Lower lobe of right lung (tissue), 2 donors: ENCODE measurements at places on chromosomes 1 and 21. TPM values are rescaled to one million over a fixed set of nuclear protein-coding genes. Genes with fewer than 3 reads are reported as not detected.

DNA sequence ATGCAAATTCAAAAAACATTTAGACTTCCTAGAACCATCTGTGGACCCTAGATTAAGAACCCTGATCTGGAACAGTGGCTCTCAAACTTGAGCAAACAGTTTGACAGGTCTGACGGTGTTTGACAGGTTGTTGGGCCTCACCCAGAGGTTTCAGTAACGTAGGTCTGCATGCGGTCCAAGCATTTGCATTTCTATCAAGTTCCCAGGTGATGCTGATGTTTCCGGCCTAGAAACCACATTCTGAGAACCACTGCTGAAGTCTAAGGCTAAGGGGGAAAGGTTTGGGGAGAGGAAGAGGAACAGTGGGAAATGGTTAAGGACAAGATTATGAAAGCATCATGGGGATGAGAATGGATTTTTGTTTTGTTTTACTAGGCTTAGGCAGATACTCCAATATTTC lies 48.6 kb downstream of the MDM4 start:
- no peak for DNase-seq
- H3K4me3 ChIP-seq, result no peak overlapping the region
- no peaks in the 10 kb centered on the region for H3K27me3 ChIP-seq
- peaks cover 4% of the 10 kb centered on the region for H3K4me1 ChIP-seq
- H3K27ac ChIP-seq, result no peak overlapping the region

- no peak overlapping the region for H3K4me3 ChIP-seq
- no peak for DNase-seq
- no peaks in the 10 kb centered on the region for H3K27me3 ChIP-seq
- H3K27ac ChIP-seq, result no peak overlapping the region
- H3K4me1 ChIP-seq, result peaks cover 12% of the 10 kb centered on the region
Measured at GRCh38 chr21:41801321-41802197, 34.7 kb upstream of the RIPK4 start.

DNA sequence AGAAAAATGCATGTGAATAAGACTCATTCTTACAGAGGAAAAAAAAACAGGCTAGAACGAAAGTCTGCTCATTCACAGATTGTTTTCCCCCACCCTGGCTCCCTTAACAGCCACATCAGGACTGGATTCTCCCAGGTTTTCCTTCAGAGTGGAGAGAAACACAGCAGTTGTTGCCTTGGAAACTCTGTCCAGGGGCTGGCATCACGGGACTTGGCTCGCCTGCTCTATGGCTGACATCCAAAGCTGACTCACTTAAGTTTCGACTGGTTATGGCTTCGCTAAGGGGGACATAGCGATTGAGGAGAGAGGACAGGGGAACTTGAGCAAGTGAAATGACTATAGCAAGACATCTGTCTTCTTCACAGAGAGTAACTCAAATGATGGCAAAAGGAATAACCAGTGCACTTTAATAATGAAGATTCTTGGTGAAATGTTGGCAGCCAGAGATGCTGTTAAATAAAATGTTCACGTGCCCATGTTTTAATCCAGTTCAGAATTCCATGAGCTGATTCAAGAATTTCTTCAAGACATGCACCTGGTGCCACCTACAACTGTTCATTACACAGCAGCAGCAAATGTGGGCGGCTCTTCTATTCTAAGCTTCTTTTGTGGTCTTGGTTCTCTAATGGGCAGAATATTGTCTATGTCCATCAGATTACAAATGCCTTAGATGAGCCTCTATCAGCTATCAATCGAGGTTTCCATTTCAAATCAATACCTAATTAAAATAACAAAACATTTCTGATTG lies 21.8 kb downstream of the MIS18A start:
- H3K4me1 ChIP-seq, result peaks cover 10% of the 10 kb centered on the region
- no peak overlapping the region for H3K4me3 ChIP-seq
- H3K27ac ChIP-seq, result no peak overlapping the region
- no peaks in the 10 kb centered on the region for H3K36me3 ChIP-seq
- no peaks in the 10 kb centered on the region for H3K27me3 ChIP-seq

The TCEA3 gene
- total RNA-seq, result 41.9 TPM

The TRIM17 gene
- total RNA-seq, result 2.6 TPM

The S100A6 gene
- total RNA-seq, result 1,109 TPM

DNA sequence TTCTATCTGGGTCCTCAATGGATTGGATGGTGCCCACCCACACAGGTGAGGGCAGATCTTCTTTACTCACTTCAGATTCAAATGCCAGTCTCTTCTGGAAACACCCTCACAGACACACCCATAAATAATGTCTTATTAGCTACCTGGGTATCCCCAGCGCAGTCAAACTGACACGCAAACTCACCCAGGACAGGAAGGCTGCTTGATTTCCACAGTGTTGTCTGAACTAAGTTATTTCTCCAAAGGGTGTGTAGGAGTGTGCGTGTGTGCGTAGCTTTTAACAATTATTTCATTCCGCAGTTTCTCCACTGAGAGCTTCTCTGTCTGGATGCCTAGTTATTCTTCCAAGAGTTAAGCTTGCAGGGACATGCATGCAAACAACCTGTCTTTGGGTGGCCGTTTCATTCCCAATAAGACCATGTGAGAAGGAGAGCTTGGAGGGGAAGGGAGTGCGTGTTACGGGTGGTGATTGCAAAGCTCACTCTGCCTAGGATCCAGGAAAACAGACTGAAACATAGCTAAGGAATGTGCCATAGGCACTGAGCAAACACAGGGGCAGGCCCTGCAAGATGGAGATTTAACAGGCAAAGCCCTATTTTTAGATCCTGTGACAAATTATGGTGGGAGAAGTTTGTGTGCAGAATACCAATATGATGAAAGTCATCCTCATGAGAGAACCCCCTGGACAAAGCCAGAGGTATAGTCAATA lies 269.7 kb downstream of the DYRK1A start:
- no peak for DNase-seq
- peaks cover 8% of the 10 kb centered on the region for H3K4me1 ChIP-seq
- no peak overlapping the region for H3K4me3 ChIP-seq
- no peaks in the 10 kb centered on the region for H3K36me3 ChIP-seq
- H3K27ac ChIP-seq, result no peak overlapping the region

DNA sequence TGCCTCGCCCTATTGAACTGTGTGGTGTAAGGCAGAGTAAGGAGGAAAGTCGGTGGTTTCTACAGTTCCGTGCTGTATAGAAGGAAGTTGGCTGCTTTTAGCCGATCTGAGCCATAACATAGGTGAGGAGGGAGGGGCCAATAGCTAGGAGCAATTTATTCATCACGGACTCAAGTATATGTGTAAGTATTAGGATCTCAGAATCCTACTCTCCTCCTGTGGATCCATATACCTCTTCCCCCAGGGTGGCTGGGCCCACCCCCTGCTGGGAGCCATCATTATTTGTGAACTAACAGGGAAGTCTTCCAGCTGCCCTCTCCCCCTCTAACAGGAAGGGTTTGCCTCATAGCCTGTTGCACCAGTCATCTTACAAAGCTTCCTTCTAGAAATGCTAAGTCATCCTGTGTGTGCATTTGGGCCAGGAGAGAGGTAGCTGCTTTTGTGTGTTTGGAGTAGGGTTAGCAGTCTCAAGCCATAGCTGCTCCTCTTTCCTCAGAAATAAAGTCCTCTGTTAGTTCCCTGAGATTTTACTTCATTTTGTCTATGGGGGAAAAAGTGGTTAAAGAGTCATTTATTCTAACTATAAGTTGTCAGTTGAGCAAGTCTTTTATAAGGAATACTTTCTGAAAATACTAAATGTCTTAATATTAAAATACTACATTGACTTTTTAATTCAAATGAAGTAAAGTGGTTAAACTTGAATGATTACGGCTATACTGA lies 14.9 kb upstream of the CENPS start:
- H3K27ac ChIP-seq, result peak overlapping the region; percentile 14
- DNase-seq, result peak; percentile 53
- no peaks in the 10 kb centered on the region for H3K4me1 ChIP-seq
- H3K27me3 ChIP-seq, result no peaks in the 10 kb centered on the region

The REN gene
- total RNA-seq, result 0.59 TPM

The SLC9C2 gene
- 1.4 TPM for total RNA-seq

DNA sequence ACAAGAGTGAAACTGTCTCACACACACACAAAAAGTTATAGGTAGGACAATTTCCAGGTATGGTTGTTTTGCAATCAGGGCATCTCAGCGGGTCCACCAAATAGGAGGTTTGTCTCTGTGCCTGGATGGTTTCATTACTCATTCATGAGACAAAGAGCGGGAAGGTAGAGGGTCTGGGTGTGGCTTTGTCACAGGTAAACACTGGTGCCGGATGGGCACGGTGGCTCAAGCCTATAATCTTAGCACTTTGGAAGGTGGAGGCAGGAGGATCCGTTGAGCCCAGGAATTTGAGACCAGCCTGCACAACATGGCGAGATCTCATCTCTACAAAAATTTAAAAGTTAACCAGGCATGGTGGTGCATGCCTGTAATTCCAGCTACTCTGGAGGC lies 16.3 kb upstream of the ERVH48-1 start:
- H3K4me1 ChIP-seq, result no peaks in the 10 kb centered on the region
- H3K27ac ChIP-seq, result no peak overlapping the region
- no peak for DNase-seq
- H3K36me3 ChIP-seq, result no peaks in the 10 kb centered on the region

DNA sequence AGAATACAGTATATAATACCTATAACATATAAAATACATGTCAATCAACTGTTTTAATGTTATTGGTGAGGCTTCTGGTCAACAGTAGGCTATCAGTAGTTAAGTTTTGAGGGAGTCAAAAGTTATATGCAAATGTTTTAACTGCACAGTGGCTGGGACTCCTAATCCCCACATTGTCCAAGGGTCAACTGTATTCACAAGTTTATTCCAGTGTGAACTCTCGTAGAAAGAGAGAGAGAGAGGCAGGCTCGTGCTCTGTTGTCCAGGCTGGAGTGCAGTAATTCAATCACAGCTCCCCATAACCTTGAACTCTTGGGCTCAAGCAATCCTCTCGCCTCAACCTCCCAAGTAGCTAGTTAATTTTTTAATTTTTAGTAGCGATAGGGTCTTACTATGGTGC lies 66.0 kb downstream of the NRIP1 start:
- no peak overlapping the region for H3K4me3 ChIP-seq
- peaks cover 34% of the 10 kb centered on the region for H3K4me1 ChIP-seq
- no peak overlapping the region for H3K27ac ChIP-seq
- H3K36me3 ChIP-seq, result no peaks in the 10 kb centered on the region
- H3K27me3 ChIP-seq, result no peaks in the 10 kb centered on the region

DNA sequence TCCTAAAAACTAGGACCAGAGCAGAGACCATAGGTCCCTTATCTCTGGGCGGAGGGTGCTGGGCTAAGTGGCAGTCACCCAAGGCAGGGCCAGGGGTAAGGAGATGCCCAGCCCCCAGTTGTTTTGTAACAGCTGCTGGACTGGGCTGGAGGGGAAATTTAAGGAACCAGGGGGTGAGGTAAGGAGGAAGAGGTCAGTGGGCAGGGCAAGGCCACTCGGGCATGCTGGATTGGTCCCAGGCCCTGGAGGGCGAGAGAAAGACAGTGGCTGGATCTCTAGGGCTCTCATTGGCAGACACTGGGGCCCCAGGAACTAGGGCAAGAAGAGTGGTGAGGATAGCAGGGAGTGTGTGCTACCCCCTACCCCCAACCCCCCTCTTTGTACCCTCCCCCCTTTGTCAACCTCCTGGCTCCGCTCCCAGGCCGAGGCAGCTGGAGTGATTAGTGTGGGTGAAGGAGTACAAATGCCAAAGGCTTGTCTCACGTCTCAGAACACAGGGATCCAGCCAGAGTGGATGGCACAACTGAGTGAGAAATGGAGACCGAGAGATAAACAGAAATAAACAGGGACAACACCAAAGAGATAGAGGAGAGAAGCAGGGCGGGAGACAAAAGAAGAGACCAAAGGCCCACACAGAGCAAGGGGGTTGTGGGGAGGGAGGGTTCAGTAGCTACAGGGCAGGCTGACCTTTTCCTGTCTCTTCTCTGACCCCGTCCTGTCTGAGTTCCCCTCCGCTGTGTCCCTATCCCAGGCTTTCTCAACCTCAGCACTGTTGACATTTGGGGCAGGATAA lies 20.5 kb upstream of the THRAP3 start:
- no peaks in the 10 kb centered on the region for H3K36me3 ChIP-seq
- no peaks in the 10 kb centered on the region for H3K27me3 ChIP-seq
- peak overlapping the region; percentile 77 for H3K27ac ChIP-seq
- DNase-seq, result peak; percentile 84
- H3K4me1 ChIP-seq, result peaks cover 19% of the 10 kb centered on the region
- no peak overlapping the region for H3K4me3 ChIP-seq

The NR1I3 gene
- not detected for total RNA-seq
